ENCODE measurements at places on chromosomes 2 and 18.

- H3K27ac ChIP-seq = no peak overlapping the region
- no peaks in the 10 kb centered on the region for H3K4me1 ChIP-seq
- H3K27me3 ChIP-seq = no peaks in the 10 kb centered on the region
These were observed 428.6 kb upstream of the FSHR start for GRCh38 chr2:49582946-49583345.

DNA sequence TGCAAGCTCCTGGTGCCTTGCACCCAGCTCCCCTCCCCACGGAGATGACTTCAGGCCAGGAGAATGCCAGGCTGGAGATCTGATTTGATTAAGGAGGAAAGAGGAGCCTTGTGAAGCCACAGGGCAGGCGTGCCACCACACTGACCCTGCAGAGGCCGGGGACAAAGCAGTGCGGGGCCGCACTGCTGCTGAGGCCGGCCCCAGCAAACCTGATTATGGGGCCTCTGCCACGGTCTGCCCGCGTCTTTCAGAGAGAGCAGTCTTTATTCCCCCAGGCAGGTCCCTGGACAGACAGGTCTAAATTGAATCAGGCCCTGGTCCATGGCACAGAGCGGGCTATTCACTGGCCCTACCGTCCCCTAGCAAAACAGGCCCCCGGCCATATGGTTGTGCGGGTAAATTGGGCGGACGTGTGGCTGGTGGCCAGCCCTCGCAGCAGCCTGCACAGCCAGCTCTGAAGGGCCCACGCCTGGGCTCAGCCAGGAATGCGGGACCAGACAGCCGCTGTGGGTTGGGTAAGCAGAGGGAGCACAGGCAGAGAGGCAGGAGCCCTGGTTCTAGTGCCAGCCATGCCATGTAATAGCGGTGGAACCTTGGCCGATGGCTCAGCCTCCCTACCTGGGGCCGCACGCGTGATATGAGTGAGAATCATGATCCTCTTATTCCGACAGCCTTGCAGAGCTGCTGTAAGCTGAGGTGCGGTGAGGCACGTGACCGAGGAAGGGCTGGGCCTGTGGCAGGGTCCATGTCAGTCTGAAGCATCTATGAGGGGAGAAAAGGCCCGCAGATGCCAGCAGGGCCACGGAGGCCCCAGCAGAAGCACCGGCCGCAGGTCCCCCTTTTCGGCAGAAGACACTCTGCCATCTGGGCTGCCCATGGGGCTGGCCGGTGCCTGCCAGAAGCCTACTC lies 97.3 kb upstream of the MYCN start:
- H3K4me1 ChIP-seq = peaks cover 2% of the 10 kb centered on the region
- no peak for DNase-seq
- no peaks in the 10 kb centered on the region for H3K27me3 ChIP-seq
- no peaks in the 10 kb centered on the region for H3K36me3 ChIP-seq

GRCh38 chr2:42764096-42764495 lies at the start of gene OXER1:
Gene OXER1 (minus strand): TSS chr2:42764135. CDS start chr2:42764062, 73 bp downstream.
- DNase-seq = no peak
- no peaks in the 10 kb centered on the region for H3K4me1 ChIP-seq
- H3K36me3 ChIP-seq = peaks cover 4% of the 10 kb centered on the region
- H3K4me3 ChIP-seq = no peak within 1 kb of the TSS

DNA sequence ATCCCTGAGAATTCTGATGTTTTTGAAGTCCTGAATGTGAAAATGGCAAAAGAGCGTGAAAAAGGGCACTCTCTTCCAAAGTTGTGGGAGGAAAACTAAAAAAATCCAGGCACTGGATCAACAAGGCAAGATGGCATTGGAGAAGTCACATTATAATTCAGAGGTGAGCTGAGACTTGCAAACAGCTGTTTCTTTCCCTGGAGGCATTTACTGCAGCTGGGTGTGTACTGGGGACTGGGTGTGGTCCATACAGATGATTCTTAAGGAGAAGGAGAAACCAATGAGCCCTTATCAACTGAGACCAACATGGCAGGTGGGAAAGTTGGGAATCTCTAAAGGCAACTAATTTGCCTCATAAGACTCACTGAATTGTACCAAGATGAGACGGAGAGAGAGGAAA lies 313.9 kb downstream of the TRIB2 start:
- no peak overlapping the region for H3K4me3 ChIP-seq
- no peaks in the 10 kb centered on the region for H3K27me3 ChIP-seq
- H3K36me3 ChIP-seq = no peaks in the 10 kb centered on the region
- no peaks in the 10 kb centered on the region for H3K4me1 ChIP-seq

- H3K27ac ChIP-seq = no peak overlapping the region
- H3K27me3 ChIP-seq = no peaks in the 10 kb centered on the region
- peaks cover 8% of the 10 kb centered on the region for H3K4me1 ChIP-seq
- DNase-seq = no peak
These were observed 160.7 kb downstream of the LDLRAD4 start for GRCh38 chr18:13379062-13379865.

DNA sequence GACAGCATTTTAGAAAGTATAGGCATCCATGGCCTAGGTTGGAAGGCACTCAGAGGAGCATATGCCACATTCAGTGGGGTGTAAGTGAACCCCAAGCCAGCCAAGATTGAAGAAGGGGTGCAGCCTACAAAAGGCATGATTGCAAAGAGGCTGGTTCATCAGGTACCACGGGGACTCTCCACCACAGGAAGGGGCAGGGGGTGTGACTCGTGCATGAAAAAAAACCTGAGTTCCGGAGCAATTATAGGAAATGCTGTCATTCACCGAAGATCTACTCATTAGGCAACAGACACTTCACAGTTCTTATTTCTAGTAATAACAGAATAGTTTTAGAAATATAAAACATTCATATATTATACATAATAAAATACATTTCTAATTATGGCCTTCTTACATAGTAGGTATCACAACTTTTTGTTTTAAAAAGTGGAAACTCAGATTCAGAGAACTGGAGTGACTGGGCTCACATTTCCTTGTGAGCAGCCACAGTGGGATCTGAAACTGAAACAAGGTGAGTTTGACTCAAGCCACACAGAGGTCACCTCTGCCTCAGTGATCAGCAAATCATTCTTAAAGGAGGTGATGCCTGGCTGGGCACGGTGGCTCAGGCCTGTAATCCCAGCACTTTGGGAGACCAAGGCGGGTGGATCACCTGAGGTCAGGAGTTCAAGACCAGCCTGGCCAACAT lies 188.4 kb upstream of the GYPC start:
- no peak overlapping the region for H3K27ac ChIP-seq
- H3K4me3 ChIP-seq = no peak overlapping the region
- no peaks in the 10 kb centered on the region for H3K4me1 ChIP-seq
- H3K36me3 ChIP-seq = no peaks in the 10 kb centered on the region
- DNase-seq = no peak

Measured in mesenchymal stem cell (in vitro differentiated cells and primary cell).